ENCODE measurements at places on chromosomes 11 and 22.

GRCh38 chr11:70568814-70569617, 170.7 kb downstream of the CTTN start:
- DNase-seq = no peak

GRCh38 chr11:113488931-113489351, 13.7 kb upstream of the DRD2 start:
- DNase-seq = no peak

DNA sequence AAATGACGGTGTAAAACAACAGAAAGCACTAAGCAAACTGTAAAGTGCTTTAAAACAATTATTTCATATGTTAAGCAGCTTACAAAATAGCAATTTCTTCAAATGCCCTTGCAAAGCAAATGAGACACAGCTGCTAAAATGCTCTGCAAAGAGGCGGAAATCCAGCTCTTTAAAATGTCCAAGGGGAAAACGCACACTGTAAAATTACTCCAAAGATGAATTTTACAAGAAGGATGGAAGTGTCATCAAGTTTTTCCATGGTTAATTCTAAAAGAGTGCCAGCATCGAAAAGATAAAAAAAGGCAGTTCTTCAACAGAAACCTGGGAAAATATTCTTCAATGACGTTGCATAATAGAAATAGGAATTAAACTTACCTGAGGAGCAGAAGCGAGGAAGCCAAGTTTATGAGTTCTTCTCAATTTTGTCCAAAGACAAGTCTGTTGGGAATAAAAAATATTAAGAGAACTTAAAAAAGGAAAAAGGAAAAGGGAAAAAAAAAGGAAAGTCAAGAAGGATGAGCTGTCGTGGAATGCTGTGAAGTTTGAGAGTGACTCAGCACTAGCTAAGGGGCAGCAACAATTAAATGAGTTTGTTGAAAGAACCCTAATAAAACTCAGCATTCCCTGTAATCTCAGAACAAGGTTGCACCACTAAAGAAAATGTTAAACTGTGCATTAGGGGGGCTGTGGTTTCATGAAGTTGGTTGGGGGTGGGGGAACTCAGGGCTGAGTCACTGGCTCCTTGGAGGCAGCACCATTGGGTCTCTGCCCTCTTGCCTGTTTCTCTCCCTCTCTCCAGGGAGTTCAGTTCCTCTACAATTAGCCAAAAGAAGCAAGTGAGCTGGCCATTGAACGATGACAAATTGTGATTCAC, 64.2 kb upstream of the BLID start:
- DNase-seq = no peak

DNA sequence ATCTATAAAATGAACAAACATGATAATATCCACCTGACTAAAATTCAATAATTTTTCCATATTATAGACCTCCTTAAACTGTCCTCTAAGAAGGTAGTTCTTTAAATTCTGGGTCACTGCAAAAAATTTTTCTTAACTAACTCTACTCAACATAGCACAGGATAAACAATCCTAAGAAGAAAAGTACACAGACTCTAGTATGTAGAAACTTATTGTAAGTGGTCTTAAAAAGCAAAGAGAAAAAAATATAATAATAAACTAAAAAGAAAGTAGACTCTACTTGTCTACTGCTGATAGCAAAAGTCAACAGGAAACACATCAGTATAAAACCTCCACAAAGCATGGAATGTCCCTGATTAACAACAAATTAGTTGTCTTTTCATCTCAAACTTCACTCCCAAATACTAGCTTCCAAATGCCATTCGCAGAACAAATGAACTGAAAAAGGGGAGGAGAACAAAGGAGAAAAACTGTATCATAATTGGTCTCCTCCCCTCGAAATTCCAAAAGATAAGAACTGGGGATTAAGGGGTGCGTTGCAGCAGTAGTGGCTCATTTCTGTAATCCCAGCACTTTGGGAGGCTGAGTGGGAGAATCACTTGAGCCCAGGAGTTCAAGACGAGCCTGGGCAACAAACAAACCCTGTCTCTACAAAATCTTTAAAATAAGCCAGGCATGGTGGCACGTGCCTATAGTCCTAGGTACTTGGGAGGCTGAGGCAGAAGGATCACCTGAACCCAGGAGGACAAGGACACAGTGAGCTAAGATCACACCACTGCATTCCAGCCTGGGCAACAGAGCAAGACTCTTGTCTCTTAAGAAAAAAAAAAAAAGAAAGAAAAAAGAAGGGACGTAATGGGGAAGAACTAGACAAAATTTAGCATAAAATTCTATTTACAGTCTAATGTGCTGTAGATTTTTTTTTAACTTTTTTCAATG, 6.5 kb downstream of the FCHSD2 start:
- DNase-seq = no peak

DNA sequence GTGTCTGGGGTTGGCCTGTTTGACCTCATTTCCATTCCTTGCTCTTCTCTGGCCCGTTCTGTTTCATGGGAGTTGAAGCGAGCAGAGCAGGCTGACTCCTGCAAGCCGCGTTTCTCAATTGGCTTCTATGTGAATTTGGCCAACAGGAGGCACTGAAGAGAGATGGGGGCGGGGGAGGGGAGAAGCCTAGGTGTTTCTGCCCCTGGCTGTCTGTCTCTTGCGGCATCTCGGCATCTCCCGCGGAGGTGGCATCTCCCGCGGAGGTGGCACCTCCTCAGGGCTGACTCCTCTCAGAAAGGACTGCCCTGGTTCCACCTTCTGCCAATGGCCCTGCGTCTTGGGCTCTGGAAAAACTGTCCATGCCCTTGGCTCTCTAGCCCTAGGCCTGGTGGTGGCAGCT, 125.6 kb upstream of the CSNK2A3 start:
- no peak for DNase-seq

GRCh38 chr22:45843031-45843430, 133.9 kb downstream of the WNT7B start:
- no peak for DNase-seq

- DNase-seq = no peak
Measured at GRCh38 chr11:114200351-114201133, 95.7 kb upstream of the NNMT start.

- no peak for DNase-seq
Measured at GRCh38 chr22:25987948-25988347, 181.3 kb upstream of the SEZ6L start.

DNA sequence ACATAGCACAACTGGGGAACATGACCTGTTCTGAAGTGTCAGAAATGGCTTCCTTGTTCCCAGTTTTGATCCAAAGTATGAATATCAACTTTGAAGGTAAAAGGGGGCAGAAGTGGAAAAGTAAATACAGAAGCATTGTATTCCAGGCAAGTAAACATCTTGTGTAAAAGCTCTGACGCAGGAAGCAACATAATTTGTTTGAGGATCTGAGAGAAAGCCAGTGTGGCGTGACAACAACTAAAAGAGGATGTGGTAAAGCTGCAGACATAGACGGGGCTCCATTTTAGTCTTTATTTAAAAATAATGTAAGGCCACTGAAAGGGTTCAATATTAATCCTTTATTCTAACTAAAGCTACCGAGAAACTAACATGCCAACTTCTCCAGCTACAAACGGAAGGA, 310.2 kb downstream of the DLG2 start:
- no peak for DNase-seq

DNA sequence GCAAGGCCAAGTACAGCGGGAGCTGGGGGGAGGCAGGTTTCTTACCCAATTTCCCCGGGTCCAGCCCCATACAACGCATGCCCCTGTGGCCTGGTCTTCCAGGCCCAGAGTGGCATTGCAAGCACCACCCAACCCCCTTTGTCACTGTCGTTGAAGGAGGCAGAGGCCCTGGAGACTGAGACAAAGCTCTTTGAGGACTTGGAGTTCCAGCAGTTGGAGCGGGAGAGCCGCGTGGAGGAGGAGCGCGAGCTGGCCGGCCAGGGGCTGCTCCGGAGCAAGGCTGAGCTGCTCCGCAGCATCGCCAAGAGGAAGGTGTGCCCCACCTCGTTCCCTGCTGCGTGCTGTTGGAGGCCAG, 27.8 kb downstream of the PHLDB1 start:
- no peak for DNase-seq

- DNase-seq = no peak
Measured at GRCh38 chr11:125404157-125404810, 91.8 kb downstream of the FEZ1 start.

- no peak for DNase-seq
Measured at GRCh38 chr22:36344106-36344827, 43.5 kb downstream of the MYH9 start.

DNA sequence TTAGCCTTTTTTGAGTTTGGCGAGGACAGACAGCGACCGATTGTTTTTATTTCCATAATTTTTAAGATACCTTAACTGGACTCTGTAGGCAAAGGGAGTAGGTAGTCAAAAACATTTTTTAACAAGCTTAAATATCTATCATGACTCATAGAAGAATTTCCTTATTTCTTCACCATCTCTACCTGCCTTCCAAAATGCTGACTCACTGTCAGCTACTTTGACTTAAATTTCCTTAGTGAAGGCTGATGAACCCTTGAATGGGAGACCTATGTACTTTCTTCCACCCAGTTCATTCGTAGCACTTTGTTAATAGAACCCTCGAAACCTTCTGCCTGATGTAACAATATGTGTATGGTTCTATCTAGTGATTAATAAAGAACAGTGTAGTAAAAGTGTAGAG, 1.1 kb upstream of the MTMR2 start:
- DNase-seq = peak; percentile 12

DNA sequence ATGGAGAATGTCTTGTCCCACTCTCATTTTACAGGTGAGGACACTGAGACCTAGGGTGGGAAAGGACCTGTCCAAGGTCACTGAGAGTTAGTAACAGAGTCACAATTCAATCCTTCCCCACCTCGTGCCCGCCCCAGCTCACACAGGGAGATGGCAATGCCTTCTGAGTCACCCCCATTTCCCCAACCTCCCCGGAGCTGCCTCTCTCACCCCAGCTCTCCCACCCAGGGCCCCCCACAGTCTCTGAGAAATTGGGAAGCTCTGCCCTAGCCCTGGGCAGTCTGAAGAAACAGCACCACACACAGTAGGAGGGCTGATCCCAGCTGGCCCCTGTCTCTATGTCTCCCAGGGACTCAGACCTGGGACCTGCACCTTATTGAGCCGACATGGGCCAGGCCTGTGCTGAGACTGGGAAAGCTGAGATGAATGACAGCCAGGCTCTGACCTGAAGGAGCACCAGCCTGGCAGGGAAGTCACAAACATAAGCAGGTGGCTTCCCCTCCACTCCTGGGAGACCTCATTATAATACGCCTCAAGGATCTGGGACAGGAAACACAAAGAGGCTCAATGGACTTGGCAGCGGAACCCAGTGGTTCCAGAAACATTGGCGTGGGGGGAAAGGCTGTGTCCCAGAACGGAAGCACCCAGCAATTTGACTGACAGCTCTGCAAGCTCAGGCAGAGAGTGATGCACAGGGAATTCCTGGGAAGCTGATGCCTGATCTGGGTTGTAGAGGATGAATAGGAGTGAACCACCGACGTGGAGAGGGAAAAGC, 51.0 kb downstream of the CD6 start:
- DNase-seq = no peak

- DNase-seq = peak; percentile 68
Measured at GRCh38 chr11:101915791-101916291, 481 bp downstream of the ANGPTL5 start.

- peak; percentile 77 for DNase-seq
Measured at GRCh38 chr22:23281406-23282088, 101.2 kb downstream of the BCR start.

DNA sequence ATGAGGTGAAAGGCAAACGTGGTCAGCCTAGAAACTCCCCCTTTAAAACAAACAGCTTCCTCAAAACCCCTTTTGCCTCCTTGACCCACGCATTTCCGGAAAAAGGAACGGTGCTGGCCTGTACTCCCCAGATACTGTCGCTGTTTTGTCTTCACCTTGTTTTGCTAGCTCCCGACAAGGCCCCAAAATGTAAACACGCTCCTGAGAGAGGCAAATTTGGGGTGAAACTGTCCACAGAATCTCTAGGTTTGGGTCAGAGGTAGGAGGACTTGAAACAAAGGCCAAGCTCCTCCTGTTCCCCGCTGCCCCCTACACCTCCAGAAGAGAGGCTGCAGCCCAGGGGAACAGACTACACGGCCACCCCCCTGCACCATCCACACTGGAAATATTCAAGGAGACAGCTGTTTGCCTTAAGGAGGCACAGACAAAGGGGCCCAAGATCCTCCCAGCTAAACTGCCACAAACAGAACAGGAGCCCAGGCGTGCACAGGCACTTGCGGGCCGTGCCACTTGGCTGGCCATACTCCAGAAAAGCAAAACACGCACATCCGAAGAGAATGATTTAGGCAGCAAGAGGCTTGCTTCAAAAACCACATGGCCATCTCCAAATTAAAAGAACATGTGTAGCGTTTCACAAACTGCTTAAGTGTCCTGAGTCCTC, 160.5 kb upstream of the GRK3 start:
- no peak for DNase-seq

DNA sequence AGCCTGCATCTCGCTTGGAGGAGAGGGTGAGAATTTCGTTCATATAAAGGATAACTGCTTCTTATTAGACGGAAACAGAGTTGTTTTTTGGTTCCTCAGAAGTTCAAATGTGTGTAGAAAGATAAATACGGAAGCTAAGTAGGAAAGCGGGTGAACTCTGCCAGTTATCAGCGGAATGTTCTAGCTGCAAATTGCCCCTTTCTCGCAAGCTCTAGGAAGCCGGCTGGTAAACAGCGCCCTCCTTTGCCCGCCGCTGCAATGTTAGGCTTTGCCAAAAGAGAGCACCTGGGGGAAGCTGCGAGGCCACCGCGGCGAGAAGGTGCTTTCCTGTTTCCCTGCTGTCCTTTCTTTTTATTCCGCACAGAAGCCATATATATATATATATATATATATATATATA, 67.0 kb downstream of the IGLL5 start:
- DNase-seq = peak; percentile 89

DNA sequence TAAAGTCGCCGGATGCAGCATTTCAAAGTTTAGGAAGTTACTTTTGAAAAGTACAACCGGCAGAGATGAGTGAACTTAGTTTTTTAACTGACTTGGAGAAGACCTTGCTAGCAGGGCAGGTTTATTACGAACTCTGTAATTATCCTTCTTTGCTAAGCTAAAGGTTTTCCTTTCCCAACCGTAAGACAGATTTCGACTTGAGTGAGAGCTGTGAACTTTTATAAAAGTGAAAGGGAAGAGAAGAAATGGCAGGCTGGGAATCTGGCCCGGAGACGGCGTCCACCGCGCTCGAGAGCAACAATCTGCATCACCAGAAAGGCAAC, 659 bp upstream of the TEAD1 start:
- DNase-seq = peak; percentile 18

DNA sequence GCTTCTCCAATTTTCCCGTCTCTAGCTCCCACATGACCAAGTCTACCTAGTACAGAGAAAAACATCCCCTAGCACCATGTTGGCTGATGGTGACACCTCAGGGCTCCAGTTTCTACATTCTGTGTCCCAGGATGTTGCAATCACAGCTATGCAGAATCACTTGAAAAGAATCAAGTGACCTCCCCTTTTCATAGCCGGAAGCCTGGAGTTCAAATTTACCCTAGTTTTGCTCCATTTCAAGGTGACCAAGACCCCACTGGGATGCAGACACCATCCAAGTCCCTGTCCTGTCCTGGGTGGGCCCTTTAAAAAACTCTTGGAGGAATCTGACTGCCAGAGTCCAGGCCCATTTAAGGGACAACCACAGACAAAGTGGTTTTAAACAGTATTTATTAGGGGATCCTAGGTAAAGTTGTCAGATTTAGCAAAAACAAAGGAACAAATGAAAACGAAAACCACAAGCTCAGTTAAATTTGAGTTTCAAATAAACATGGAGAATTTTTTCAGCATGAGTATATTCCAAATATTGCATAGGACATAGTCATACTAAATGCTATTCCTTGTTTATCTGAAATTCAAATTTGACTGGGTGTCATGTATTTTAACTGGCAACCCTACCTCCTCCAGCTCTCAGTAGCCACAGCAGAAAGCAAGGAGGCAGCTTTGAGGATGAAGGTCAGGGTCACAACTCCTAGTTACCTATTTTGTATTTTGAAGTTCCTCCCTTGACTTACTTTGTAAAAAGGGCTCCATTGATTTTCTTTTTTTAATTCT, 52.4 kb downstream of the MIAT start:
- DNase-seq = no peak

Data from MM.1S (cell line).